ENCODE measurements at places on chromosomes 6 and 20.

DNA sequence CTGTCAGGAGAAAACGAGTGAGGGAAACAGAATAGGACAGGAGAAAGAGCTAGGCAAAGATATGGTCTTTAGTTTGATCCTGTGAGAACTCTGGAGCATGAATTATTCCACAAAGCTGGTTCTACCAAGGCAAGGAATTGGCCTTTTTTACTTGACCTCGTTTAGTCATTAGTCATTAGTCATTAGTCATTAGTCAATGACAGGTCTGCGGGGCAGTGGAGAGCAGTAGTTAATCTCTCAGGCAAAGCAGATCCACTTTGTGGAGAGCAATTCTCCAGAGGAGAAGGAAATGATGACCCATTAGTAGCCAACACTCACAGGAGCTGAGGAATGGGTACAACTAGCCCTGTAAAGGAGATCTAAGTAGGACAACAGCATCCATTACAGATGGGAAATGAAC lies 22.0 kb upstream of the ABCC10 start:
- DNase-seq = no peak

GRCh38 chr20:13928901-13929300 lies 61.5 kb downstream of the SEL1L2 start:
- no peak for DNase-seq

- DNase-seq = no peak
Observed at GRCh38 chr20:49228676-49229075, 9.5 kb downstream of the DDX27 start.

GRCh38 chr6:134199848-134200606 lies 117.9 kb downstream of the SGK1 start:
- DNase-seq = no peak

- DNase-seq = no peak
Observed at GRCh38 chr6:46129291-46129628, 529 bp upstream of the ENPP4 start.

DNA sequence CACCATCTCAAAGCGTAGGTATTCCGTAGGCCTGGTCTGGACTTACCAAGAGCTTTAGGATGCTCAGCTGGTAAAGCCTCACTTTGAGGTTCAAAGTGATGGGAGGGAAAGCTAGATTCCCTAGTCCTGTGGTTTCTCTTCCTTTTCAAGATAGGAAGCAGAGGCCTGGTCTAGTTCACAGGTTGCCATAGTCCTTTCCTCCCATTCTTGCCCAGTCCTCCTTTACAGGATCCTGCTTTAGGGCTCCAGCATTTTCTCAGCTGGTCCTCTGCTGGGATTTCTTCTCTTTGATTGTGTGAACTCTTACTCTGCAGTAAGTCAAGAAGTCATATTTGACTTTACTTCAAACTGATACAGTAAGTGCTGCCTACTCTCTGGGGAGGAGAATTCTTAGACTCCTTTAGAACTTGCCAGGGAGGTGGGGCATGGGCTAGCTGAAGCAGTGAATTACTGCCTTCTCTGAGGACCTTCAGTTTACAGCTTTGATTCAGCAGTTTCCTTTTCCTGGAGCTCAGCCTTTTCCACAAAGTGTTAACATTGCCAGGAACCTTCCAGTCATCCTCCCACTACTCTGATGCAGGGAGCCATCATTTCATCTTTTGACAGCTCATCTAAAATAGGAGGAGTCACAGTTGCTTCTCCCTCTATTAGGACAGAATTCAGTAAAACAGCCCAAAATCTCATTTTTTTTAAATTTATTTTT lies 42.8 kb upstream of the PLCG1 start:
- DNase-seq = no peak

DNA sequence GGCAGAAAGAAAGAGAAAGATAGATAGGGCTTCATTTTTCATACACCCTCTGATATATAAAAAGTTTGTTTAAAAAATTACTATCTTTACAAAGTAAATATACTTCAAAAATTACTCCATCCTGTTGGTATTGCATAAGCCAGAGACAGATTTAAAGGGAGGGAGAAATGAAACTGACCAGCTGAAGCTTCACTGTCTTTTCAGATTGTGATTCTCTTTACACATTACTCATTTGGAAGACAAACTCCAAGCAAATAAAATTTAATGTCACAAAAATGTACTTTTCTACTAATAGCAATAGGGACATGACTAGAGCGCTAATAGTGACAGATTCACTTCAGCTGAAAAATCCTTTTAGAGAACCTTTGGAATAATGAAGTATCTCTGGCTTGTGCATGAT lies 38.6 kb upstream of the MARCKS start:
- no peak for DNase-seq

- DNase-seq = no peak
Observed at GRCh38 chr20:57060407-57061050, 205.9 kb downstream of the BMP7 start.

DNA sequence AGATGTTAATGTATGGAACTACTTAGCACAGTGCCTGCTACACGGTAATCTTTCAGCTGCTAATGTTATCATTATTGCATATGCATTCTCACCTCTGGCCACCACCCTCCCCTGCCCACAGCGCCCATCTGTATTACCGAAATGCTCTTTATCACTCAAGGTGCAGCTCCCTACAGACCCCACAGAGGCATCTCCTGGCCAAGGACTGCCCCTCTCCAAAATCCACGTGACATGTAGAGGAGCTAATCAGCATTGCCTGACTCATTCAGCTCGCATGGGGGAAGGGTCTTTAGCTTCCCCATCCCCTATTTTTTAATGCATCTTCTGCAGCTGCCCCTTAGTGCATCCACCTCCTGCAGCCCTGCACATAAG lies 41.8 kb downstream of the SLC22A23 start:
- DNase-seq = no peak

GRCh38 chr20:43434565-43434964 lies 23.1 kb upstream of the SRSF6 start:
- no peak for DNase-seq

- no peak for DNase-seq
Observed at GRCh38 chr6:65761890-65762289, 54.9 kb upstream of the EYS start.

Data from occipital lobe (tissue), 3 donors.